ENCODE measurements at places on chromosomes 3 and 15.

GRCh38 chr3:13590841-13591520, 42.1 kb downstream of the FBLN2 start:
- DNase-seq, result no peak

DNA sequence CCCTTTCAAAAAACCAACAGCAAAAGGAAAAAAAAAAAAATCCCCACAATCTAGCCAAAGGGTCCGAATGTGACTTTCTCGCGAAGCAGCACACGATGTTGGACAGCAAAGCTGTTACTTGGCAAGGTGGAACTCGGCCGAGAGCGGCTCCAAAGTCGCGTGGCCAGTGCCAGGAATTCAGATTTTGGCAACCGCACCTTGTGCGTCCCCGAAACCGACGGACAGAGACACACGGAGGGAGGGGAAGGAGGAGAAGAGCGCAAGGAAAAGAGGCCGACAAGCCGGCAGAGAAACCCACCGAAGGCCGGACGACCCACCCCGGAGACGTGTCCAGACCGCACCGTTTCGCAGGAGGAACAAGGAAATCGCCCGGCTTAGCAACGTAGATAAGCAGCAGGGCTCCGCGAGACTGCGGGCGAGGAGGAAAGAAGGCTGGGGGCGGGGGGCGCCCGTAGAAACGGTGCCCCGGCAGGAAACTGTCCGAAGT, 517.3 kb downstream of the MECOM start:
- no peak for DNase-seq

DNA sequence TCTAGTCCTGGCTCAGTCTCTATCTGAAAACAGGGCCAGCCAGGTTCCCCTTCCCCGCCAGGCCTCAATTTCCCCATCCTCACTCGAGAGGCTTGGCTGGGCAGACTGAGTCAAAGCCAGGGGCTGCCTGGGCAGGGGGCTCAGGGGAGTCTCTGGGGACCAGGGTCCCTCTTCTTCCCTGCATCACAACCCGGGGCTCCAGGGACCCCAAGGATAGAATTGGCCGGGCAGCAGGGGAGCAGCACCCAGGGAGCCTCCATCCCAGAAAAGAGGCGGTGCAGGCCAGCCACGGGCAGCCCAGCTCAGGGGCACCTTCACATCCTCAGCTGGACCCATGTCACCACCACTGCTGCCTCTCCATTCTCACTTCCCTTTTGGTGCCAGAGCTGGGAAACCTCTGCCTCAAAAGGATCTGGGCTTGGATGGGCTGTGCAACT, 13.3 kb upstream of the PLXND1 start:
- no peak for DNase-seq

GRCh38 chr3:143151004-143151731, 31.6 kb downstream of the CHST2 start:
- no peak for DNase-seq

DNA sequence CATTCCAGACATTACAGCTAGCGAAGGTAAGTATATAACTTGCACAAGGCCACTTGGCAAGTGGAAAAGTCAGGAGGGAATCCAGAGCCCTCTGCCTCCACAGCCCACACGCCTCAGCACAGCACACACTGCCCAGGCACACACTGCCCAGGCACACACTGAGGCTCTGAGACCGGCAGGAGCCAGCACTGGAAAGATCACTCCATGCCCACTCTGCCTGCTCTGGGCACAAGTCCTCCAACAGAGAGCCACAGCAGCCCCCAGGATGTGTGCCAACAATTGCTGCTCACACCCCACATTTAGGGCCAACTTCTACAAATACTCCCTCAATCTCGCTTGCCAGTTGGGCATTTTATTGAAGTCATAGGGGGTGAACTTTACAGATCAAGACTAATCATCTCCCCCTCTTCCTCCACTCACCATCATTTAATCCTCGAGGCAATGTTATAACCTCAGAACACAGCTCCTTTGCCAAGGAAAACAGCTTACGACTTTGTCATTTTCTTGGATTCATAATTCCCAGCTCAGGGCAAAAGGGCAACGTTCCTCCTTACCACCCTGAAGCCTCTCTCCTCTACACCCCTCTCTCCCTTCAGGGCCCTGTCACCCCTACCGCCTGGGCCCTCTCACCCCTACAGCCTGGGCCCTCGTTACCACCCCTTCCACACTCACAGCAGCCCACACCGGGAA, 53.0 kb upstream of the TPM1 start:
- no peak for DNase-seq

DNA sequence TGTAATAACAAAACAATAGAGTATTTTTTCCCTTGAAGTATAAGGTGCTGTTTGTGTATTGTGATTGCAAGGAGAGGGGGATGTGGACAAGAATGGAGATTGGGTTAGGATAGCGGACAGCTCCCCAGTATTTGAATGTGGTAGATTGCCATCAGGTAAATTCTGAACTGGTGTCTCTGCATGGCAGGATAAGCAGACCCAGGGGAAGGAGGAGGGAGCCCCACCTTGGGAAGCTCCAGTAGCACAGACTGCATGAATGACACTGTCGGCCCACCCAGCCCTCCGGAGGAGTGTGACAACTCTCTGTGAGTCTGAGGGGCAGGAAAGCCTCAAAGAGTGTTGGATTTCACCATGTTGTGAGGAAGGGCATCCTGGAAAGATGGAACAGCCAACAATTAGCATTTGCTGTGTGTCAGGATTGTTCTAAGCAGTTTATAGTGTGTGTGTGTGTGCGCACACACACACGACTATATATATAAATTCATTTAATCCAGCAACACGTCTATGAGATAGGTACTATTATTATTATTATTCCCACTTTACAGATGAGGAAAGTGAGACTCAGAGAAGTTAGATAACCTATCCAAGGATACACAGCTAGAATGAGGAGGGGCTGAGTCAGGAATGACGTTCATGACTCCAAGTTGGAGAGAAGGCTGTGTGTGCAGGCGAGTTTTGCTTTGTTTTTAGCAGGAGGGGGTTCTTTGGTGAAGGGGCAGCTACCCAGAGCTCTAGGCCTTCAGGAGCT, 63.4 kb upstream of the LCTL start:
- no peak for DNase-seq

DNA sequence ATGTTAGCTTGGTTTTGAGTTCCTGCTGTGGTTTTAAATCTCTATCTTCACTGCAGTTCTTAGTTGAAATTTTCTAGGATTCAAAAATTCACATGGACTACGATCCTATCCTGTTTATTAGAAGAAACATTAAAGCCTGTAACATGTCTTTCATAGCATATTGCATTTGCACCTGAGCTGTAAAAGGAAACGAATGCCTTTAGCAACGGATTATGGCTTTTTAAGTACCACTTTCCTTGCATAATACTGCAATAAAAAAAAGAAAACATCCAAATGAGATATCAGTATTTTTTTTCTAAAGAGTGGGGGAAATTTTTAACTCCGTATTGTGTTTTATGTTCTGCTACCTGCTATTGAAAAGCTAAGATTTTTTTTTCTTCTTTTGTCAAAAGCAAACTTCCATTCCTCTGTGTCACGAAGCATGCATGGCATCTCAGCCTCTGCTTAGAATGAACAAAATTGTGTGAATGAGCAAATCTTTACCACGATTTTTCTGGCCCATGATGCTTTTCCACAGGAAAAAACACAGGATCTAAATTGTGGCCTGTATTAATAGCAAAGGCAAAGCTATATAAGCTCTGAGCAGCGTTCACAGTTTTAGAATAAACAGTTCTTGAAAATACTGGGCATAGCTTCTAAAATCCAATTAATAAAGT, 110.0 kb upstream of the CDIN1 start:
- DNase-seq, result no peak

DNA sequence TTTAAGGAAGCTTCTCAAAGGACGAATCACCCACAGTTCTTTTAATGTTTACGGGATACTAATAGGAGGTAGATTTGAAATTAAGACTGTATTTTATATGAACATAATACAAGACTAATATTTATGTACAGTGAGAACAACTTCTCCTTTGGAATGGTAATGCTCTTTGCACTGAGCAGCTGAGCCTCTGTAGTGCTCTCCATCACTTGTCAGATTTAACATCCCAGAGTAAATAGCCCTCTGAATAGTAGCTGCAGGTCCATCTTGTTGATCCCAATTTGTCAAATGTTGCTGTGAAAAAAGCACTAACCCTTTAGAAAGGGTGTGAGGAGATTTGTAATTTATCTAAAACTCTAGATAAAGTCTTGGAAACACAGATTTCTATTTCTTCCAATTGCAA, 351.4 kb upstream of the KCNMB2 start:
- no peak for DNase-seq

- no peak for DNase-seq
These were observed 192.5 kb upstream of the TSC22D2 start for GRCh38 chr3:150215616-150216015.

DNA sequence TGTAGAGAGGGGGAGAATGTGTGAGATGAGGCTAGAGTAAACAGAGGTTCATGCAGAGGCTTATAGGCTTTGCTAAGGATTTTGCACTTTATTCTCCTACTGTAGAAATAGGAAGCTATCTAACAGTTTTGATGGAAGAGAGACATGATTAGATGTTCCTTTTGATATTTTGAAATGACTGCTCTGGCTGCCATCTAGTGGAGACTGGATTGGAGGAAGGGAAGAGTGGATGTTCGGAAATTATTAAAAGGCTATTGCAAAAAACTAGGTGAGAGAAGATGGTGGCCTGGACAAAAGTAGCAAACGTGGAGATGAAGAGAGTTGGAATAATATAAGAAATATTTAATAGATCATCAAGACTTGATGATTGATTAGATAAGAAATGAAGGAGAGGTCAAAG, 42.2 kb downstream of the SYN2 start:
- DNase-seq, result no peak

DNA sequence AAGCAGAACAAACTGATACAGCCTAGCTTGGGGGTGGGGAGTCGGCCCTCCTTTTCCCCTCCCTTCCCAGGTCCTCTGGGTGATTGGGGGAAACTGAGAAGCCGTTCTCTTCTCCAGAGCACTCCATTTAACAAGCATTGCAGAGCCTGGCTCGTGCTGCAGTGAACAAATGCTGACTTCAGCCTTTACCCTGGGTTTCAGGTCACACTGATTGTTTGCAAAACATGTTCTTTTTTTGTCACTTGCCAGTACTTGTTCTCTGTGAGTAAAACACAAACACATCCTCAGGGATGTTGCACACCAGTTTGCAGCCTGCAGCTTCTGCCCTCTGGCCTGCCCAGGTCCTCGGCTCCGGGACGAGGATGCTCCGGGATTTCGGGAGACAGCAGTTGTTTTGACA, 132.8 kb downstream of the PGPEP1L start:
- no peak for DNase-seq

DNA sequence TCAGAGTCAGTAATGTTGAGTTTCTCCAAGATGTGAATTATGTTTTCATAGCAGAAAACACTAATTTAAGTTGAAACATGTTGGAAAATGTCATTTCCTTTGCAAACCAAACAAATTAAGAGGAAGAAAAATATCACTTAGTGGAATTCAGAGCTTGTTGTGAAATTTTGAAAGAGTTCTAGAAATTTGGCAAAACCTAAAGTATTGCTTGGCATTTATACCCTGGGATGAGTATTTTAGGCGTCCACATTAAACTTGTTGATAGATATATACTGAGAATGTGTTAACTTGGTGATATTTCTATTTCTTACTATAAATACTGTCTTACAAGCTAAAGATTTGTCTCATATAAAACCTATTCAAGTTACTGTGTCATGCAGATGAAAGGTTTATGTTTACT, 335.2 kb downstream of the NSUN3 start:
- no peak for DNase-seq

GRCh38 chr3:12479919-12480427, 4.3 kb upstream of the TSEN2 start:
- no peak for DNase-seq

DNA sequence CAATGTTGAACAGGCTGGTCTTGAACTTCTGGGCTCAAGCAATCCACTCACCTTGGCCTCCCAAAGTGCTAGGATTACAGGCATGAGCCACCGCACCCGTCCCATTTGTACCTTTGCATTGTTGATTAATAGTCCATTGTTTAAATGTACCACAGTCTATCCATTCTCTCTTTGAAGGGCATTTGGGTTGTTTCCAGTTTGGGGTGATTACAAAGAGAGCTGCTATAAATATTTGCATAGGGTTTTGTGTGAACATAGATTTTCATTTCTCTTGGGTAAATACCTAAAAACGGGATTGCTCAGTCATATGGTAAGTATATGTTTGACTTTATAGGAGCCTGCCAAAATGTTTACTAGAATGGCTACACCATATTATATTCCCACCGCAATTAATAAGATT, 13.7 kb upstream of the PTPRG start:
- no peak for DNase-seq

GRCh38 chr3:11553436-11554235, 90.1 kb downstream of the VGLL4 start:
- no peak for DNase-seq

DNA sequence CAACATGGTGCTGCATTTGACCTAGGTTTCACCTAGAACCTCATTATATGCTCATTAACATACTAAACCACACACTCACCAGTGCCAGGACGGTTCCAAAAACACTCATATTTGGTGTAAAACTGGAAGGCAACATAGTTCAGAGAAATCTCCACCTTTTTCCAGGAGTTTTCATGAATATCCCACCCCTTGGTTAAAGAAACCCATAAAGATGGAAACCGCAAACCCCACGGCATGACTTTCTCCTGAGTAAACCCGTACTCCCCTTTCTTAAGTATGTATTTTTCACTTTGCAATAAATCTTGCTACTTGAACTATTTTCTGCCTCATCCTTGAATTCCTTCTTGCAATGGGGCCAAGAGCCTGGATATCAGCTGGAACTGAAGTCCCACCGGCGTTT, 379.3 kb downstream of the MAGI1 start:
- no peak for DNase-seq

DNA sequence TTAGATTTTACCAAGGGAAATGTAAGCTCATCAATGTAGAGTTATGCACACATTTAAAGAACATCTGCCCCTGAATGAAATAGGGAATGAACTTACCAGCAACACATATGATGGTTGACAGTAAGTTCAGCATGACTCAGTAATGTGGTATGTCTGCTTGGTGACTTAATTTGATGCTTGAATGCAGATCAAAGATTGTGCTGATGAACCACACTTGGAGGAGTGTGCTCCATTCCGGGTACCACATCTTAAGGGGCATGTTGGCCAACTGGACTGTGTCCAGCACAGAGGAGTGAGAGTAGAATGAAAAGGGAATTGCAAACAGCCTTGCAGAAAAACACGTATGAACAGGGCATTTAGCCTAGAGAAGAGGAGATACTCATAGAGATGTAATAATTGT, 171.0 kb upstream of the RARB start:
- DNase-seq, result no peak

DNA sequence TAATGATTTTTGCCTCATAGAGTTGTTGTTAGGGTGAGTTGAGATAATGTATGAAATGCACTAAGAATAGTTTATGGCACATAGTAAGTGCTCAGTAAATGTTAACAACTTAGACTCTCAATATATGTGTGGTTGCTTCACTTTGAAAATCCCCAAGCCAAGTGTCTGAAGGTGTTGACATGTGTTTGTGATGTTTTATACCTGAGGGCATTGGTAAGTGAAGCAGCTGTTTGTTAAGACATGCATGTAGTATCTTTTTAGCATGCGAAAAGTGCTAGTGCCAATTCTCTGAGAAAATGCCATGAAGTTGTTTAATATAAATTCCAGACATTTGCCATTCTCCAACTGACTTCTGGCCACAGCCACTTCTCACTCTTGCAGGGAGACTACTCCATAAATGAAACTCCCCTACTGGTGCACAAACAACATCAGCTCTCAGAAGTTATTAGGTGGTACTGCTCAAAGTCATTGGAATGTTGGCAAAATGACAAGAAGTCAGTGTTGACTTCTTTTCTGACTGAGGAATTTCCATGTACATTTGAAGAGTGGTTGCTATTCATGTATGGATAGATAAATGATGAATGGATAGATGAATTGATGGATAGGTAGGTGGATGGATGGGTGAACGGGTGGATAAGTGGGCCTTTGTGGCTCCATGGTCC, 103.6 kb upstream of the NUDT16 start:
- no peak for DNase-seq

Measured in activated T-cell treated with anti-CD3 and anti-CD28 coated beads for 48 hours (primary cell).